ENCODE measurements at places on chromosomes 3 and 15.

GRCh38 chr3:195041871-195042742 is 228.9 kb downstream of the XXYLT1 start:
- DNase-seq, result no peak

DNA sequence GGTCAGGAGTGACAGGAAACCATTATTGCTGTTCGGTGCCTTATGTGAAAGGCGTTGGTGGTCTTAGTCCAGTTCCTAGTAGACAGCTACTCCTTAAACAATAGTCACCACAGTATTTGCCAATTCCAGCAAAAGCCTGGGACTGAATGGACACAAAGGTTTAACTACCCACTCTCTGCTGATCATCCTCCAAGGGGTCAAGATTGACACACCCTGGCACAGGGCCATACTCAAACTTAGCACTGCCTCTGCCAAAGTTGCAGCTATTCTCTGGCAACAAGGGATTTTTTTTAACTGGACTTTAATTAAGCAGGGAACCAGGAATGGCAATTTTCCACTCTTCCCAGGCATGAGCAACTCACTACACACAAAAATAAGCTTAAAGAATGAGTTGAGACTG is 193.9 kb downstream of the NLGN1 start:
- no peak for DNase-seq

DNA sequence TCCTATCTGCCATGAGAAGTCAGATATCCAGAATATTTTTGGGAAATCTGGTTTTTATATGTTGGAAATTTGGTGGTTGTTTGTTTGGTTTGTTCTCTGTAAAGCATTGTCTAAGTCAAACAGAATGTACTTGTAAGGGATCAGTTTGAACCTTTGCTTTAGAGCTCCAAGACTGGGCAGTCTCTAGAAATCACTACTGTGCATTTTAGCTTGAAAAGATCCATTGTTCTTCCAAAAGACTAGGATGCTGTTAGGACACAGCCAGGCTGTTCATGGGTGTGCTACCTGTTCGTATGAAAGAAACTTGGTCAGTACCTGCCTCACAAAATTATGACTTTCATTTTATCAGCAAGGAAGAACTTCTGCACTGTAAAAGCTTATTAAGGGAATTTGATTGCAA is 182.6 kb downstream of the WDR72 start:
- DNase-seq, result no peak

DNA sequence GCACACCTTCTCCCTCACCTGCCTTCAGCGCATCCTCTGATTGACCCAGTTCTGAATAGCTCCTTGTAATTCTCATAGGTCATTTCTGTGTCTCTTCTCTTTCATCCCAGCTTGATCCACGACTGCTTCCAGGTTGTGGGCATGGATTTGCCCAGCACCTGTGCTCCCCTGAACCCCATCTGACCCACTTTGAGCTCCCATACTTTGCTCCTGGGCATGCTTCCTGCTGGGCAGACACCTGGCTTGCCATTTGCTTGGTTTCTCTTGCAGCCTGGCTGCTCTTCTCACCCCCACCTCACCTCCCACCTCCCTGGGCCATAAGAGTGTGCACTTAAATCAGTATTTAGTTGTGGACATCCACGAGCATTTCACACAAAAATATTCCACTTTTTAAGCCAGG is 635.5 kb downstream of the TBL1XR1 start:
- DNase-seq, result no peak

- no peak for DNase-seq
These were observed 49.7 kb upstream of the GOLGA6B start for GRCh38 chr15:72604794-72605193.

DNA sequence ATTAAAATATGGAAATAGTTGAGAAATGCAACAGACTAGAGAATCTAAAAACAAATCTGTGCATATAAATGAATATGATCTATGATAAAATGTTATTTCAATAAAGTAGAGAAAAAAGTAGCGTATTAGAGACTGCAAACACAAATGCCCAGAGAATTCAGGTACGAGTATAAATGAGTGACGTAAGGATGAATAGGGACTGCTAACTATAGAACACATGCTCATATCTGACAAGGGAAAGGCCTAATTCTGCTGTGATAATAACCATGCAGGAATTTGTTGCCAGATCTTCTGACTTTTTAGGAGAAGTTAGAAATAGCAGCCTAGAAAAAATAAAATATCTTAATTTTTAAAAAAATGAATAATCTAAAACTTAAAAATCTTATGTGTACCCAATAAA is 73.1 kb downstream of the ESYT3 start:
- no peak for DNase-seq

GRCh38 chr15:71646767-71647486 is 163.4 kb upstream of the NR2E3 start:
- no peak for DNase-seq

DNA sequence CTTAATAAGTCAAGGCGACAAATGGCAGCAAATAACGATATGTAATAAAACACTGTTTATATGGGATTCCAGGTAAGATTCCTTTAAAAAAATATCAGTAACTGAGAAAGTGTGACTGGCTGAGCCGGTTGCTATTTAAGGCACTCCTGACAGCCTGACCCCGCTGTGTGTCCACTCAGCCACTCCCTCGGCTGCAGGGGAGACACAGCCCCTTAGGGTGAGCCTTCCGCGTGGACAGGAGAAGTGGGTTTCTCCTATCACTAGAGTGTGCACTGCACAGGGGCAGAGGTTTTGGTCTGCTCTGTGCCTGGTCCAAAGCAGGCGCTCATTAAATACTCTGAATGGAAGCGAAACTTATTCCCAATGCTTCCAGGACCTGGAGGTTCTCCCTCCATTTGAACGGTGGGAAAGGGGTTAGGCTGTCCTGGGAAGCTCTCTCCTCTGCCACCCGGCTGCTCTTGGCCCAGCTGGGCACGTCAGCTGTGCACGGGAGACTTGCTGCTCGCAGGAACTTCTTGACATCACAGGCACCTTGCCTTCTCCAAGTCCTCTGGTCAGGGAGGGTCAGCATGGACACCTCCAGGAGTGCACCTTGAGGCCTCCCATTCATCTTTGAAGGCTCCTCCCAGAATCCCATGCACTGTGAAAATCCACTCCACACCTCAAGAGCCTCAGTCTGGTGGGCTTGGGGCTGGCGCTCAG is 43.3 kb upstream of the SLCO2A1 start:
- no peak for DNase-seq

GRCh38 chr3:154184582-154184981 is 63.4 kb downstream of the ARHGEF26 start:
- DNase-seq, result no peak

DNA sequence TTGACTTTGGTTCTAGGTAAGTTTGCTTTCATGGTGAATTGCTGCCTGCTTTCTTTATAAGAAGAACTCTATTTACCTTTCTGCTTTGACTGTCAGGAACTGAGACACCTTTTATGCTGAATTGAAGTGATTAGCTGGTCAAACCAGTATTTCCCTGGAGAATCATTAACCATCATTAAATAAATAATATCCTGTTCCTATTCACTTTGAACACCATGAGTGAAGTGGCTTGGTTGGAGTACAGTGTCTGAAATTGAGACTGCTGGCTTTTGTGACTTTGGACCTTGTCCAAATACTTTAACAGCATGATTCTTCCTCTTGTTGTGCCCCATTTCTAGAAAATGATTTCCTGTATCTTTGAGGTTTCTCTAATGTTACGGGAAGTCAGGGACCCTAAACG is 5.6 kb upstream of the TMEM62 start:
- no peak for DNase-seq

DNA sequence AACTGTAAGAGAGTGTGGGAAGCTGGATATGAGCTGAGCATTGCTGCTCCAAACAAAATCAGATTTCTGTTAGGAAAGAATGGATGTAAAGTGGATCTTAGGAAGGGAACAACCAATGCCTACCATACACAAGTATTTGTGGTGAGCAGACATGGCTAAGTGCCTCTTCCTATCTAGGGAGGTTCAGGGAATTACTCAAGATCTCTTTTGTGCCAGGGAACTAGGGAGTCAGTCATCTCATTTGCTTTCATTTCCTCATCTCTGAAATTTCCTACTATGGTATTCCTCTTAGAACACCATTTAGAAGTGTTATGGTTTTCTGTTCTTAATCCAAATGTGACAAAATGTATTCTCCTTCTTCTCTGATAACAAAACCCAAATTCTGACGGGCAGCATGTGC is 396.5 kb downstream of the FHIT start:
- DNase-seq, result no peak

- no peak for DNase-seq
These were observed 273.6 kb downstream of the THRB start for GRCh38 chr3:24220859-24221657.

DNA sequence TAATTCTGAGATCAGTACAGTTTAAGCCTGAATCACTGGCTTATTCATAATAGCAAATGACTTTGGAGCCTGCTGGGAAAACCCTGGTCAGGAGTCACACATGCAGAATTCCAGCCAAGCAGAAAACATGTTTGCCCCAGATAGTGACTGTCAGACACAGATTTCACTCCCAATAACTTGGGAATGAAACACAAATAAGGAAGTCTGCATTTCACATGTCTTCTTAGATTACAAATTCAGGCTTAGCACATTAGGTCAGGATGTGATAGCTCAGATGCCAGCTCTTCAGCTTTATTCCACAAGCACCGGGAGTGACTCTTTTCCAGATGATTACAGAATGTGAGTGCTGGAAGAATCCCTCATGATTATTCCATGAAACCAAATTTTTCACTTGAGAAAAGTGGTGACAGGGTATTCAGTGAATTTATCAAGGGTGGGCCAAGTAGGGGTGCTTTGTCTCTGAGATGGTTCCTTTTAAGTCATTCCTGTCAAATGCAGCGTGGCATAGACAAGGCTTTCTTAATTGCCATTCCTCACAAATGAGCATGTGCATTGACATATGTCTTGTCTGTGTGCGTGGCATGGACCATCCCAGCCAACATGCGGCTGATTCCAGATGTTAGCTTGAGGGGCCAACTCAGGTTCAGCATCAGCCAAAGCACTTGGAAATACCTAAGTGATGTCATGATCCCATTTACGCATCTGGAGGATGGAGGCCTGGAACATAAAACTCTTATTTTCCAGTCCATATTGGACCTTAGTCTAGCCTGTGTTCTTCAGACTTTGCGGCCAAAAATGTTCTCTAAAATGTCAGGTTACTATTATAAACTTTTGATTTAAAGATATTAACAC is 191.0 kb downstream of the EPHB1 start:
- no peak for DNase-seq

GRCh38 chr15:74200412-74200815 is 2.2 kb downstream of the STRA6 start:
- no peak for DNase-seq

GRCh38 chr15:59886441-59886840 is 117.7 kb upstream of the FOXB1 start:
- DNase-seq, result no peak

DNA sequence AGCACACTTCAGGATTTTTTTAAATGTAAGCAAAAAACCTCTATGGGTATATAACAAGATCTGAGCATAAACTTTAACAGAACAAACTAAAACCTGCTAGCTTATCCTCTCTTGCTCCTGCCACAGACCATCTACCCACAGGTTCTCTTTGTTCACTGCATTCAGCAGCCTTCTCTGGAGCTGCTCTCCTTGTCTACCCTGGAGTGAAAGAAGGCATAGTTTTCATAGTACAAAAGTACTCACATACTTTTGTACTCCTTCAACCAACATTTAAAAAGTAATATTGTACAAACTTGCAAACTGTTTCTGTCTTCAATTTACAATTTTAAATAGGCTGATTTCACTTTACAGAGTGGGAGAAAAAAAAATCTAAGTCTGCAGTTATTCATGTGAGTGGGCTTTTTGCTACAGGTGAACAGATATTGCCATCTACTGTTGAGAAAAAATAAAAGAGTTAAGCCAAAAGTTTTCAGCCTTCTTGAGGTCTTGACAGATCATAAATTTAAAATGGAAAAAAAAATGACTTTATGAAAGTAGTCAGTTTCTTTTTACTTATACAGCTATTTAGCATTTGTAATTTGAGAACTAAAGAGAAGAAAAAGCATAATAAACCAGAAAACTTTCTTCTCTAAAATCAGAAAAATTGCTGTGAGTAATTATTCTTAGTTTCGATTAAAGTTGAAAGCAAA is 20.4 kb downstream of the TERC start:
- no peak for DNase-seq

DNA sequence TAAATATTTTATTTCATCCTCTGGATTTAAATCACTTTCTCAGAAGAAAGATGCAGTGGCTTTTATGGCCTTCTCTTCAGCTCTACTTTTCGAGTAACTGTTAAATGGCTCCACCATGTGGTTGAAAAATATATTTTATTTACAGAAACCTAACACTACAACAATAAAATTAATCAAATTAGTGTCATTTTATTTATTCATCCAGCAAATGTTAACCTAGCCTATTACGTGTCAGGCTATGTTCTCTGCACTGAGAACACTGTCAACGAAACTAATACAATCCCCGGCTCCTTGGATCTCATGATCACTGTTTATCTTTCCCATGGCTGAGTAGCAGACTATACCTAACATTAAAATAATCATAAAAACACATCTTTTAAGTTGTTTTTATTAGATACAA is 148.0 kb upstream of the OSTN start:
- DNase-seq, result no peak

DNA sequence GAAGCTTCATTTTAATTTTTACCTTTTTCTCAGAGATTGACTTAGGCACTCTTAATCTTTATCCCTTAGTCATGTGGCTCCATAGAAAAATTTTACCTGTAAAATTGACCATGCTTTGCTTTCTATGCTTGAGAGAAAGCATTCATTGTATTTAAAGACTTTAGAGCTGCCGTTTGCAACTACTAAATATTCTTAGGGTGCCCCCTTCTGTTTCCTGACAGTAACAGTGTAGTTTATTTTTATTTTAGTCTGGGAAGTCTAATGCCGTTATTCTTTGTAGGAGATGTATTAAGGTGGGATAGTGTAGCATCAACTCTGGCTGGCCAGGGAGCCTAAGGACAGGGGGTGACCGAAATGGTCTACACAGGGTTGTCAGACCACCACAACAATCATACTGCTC is 84.5 kb upstream of the SYNPR start:
- DNase-seq, result no peak

DNA sequence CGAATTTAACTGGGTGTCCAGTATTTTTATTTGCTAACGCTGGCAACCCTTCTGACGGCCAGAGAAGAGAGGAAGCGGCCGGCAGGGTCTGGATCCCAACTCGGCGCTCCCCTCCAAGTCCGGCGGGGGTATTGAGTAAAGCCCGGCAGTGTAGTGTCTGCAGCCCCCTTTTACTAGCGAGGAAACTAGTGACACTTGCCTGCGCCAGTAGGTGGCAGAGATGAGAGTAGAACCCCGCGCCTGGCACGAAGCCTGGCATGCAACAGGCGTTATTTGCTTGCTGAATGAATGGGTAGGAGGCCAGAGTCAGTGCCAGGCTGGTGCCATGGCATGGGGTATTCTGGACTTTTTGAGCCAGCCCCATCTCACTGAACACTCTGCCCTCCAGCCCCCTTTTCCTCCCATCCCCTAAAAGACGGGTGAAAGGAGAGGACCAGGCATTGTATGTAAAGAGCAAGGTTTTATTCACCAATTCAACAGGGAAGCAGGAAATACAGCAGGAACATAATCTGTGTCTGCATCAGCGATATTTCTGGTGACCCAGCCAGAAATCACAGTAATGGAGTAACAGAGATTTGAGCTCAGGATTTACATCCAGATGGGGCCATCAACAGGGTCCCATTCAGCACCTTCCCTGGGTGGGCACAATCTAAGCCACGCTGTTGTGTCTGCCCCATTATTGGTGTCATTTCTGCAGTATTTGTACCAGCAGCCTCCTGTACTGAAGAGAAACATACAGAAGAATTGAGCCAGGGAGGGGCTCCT is 788 bp upstream of the WDR73 start:
- DNase-seq, result peak; percentile 54
